ENCODE measurements at places on chromosomes 13 and 19.

GRCh38 chr19:39705578-39706188 lies 1.4 kb downstream of the LGALS14 start:
- DNase-seq = no peak

DNA sequence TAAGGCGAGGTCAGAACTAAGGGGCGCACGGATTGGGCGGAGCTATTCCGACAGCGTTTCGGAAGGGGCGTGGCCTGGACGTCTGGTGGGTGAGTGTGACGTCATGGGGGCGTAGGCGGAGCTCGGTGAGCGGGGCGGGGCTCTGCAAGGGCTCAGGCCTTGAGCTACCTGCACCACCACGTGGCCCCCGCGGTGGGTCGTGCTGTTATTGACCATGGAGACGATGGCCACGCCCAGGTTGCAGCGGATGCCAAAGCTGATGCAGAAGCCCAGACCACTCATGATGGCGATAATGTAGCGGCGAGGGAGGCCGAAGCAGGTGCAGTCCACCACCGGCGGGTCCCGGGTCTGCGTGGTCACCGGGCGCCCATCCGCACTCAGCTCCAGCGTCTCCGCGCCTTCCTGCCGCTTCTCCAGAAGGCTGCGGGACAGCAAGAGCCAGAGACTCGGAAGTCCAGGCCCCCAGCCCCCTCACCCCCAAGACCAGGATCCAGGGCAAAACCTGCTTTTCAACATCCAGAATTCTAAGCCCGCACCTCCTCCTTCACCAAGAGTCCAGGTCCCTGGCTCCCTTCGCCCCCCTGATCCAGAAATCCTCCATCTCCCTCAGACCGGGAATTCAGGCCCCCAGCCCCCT lies 4.8 kb downstream of the SLC17A7 start:
- no peak for DNase-seq

GRCh38 chr19:49165865-49166301 lies 8.3 kb downstream of the TRPM4 start:
- no peak for DNase-seq

- peak; percentile 63 for DNase-seq
Observed at GRCh38 chr13:30968846-30969245, 36.4 kb downstream of the TEX26 start.

- no peak for DNase-seq
Observed at GRCh38 chr13:80497439-80497838, 156.5 kb upstream of the SPRY2 start.

GRCh38 chr13:50149932-50150331 lies 134.7 kb downstream of the KCNRG start:
- no peak for DNase-seq

DNA sequence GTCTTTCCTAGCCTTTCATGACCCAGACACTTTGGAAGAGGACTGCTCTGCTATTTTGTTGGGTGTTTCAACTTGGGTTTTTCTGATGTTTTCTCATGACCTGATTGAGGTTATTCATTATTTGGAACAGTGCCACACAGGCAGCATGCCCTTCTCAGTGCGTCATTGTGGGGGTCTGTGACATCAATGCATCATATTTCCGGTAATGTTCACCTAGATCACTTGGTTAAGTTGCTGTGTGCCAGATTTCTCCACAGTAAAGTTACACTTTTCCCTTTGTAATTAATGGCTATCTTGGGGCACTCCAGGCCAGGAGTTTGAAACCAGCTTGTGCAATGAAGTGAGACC lies 124.4 kb downstream of the SIPA1L3 start:
- DNase-seq = no peak

DNA sequence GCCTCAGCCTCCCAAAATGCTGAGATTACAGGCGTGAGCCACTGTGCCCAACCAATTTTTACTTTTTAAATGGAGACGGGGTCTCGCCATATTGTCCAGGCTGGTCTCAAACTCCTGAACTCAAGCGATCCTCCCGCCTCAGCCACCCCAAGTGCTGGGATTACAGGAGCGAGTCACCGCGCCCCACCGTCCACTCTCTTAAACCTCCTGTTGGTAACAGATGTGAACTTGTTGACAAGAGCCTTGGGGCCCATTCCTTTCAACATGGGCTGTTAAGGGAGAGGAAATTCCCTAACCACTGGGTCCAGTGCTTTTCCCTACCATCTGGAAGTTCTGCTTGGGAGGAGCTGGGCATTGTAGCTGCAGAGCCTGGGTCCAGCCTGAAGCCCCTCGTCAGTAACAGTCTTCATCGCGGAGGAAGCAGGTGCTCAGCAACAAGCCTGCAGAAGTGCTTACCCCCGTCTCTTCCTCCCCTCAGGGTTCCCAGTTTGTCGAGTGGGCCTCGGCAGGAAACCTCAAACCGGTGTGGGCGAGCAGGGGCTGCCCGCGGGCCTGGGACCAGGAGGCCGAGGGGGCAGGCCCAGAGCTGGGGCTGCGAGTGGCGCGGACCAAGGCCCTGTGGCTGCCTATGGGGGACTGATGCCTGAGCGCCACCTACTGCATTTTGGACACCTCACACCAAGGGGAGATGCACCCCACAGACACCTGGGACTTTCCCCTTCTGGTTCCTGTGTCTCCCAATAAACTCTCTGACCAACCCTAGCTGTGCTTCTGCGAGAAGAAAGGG lies 4.0 kb upstream of the FLT3LG start:
- DNase-seq = no peak

DNA sequence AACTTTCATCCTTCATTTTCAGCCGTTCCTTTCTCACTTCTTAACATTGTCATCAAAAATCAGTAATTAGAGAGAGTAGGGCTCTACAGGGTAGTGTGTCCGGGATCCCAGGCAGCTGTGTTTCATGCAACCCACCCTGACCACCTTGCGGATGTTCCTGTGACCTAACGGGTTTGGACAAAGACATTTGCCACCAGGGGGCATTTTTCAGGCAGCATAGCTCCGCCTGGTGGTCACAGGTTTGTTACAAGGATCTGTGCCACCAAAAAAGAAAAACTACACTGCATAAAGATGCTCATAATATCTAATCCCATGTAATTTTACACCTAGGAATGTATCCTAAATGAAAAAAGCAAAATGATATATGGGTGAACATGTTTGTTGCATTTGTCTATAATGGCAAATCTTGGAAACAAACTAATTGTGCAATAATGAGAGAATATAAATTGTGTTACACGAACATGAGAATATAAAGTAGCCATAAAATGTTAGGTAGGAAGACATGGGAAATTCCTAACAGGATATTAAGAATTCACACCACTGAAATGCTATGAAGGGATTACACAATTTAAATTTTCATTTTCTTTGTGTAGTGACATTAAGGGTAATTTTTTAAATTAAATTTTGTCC lies 123.0 kb downstream of the SLC7A1 start:
- peak; percentile 51 for DNase-seq

- DNase-seq = peak; percentile 35
Observed at GRCh38 chr19:6556480-6557195, 25.8 kb downstream of the TNFSF9 start.

- DNase-seq = peak; percentile 20
Observed at GRCh38 chr13:74301258-74301935, 167.2 kb upstream of the KLF12 start.

- no peak for DNase-seq
Observed at GRCh38 chr13:110650436-110650835, 35.1 kb downstream of the NAXD start.

GRCh38 chr13:66036636-66037035 lies 1193.5 kb downstream of the PCDH9 start:
- no peak for DNase-seq

- DNase-seq = peak; percentile 5
Observed at GRCh38 chr13:63381078-63381859, 1965.6 kb upstream of the PCDH20 start.

DNA sequence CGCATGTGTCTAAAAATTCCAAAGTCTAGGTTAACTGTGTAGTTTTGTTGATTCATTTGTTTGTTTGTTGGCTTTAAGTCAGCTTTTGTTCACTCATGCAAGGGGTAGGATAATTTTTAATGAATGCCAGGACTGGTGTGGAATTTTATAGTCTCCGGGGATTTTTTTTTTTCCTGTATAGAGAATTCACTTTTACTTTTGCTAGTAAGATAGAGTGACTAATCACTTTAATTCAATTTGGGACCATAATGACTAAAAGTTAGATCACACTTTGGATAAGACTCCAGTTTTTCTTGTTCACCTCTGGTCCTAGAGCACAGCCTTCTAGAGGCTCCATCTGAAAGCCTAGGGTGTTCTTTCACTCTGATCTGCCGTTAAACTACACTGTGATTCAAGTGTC lies 1690.0 kb downstream of the PCDH9 start:
- DNase-seq = peak; percentile 38

- DNase-seq = no peak
Observed at GRCh38 chr19:44702551-44703176, 3.7 kb downstream of the CEACAM16 start.

GRCh38 chr13:113813749-113814434 lies 50.0 kb downstream of the GAS6 start:
- no peak for DNase-seq

Data from fibroblast of skin of abdomen (primary cell).